Esophagus squamous epithelium (tissue), 5 donors: ENCODE measurements at places on chromosomes 12 and 14.

DNA sequence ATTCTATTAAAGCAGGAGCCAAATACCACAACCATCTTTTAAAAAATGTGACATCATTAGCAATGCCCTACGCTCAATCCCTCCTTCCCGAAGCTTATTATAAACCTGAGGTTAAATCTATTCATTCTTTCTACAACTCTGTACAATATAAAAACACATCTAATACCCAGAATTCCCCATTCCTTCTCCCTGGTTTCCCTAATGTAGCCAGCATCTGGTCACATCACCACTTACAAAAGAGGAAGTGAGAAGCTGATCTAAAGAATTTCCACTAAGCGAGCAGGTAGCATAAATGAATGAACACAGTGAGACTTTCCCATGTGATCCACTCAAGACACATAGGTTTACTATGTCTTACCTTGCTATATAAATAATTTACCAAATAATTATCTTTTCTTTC is 90.4 kb downstream of the LRP6 start:
- no peak for DNase-seq

DNA sequence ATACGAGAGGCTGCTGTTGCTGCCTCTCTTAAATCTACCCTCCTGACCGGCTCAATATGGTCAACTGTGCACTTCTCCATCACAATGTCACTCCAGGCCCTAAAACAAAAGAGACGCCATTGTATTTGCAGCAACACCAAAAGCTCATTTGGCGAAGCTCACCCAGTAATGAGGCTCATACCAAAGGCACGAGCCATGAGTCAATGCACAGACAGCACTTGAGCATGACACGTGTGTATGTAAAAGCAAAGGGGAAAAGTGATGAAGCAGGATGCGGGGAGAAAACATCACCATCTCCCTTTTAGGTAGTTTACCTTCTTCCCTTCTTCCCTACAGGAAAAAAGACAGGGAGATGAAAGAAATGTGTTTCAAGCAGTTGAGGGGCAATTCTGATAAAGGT is 150.3 kb downstream of the FOXN3 start:
- no peak for DNase-seq

DNA sequence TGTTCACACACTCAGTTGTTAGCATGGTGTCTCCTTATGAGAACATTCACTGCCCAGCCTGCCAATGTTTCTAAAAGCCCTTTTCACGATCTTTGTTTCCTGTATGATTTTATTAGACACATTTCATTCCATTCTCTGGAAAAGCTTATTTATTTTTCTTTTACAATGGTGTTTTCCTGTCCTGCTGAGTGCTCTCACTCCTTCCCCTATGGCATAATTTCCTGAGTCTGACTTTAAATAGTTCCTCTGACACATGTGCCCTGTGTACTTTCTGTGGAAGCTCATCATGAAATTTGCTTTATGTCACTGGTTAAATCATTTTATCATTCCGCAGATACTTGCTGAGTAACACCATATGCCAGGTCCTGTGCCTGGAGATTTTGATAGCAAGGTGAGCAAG is 612.0 kb downstream of the FLRT2 start:
- DNase-seq, result no peak

DNA sequence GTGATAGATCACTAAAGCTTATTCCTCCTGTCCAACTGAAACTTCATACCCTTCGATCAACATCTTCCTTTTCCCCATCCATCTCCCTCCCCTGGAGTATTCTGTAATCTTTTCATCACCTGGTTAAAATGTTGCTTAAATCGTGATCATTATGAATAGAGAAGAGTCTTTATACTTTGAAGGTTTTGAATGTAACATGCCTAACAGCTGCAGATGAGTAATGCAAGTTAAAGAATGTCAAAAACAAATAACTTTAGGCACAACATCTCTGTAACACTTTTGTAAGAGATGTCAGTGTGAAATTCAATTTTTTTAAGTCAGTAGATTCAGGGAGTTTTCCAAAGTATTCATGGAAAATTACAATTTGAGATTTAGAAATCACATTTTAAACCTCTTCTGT is 25.0 kb downstream of the RXYLT1 start:
- DNase-seq, result no peak

DNA sequence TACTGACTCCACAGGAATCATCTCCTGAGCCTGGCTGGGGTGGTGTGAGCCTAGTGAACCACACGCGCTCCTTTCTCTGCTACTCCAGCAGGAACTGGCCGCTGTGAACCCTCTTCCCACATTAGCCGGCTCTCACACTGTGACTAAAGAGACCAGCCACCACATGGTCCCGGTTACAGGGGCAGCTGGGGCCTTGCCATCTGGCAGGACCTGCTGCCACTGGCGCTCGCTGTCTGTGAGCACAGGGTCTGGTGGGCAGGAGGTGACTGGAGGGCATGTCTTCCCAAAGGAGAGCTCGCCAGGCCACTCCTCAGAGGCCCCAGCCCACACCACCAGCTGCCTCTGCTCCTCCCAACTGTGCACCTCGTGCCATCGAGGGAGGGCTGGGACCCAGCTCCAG is 99.3 kb downstream of the SINHCAF start:
- no peak for DNase-seq

- DNase-seq, result no peak
These were observed 136.5 kb upstream of the AMIGO2 start for GRCh38 chr12:47216150-47216677.

DNA sequence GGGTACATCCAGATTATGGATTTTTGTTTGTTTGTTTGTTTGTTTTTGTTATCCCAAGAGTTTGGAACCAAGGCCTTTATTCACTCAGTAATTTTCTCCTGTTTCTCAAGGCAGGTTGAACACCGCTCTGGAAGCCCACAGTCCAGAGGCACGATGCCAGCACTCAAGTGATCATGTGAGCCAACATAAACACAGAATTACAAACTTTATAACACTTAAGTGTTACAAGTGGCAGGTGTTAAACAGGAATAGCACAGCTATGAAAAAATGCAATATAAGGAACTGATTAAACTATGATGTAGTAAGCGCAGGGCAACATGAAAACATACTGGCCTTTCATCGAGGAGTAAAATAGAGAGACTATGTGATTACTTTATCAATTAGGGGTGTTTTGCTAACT is 1885.8 kb upstream of the SEL1L start:
- no peak for DNase-seq

GRCh38 chr12:7188562-7189397 is 706 bp upstream of the PEX5 start:
- no peak for DNase-seq

GRCh38 chr12:32901553-32901952 is 5.0 kb upstream of the PKP2 start:
- DNase-seq, result no peak

- no peak for DNase-seq
These were observed 237.4 kb upstream of the RGS6 start for GRCh38 chr14:71694591-71695530.

DNA sequence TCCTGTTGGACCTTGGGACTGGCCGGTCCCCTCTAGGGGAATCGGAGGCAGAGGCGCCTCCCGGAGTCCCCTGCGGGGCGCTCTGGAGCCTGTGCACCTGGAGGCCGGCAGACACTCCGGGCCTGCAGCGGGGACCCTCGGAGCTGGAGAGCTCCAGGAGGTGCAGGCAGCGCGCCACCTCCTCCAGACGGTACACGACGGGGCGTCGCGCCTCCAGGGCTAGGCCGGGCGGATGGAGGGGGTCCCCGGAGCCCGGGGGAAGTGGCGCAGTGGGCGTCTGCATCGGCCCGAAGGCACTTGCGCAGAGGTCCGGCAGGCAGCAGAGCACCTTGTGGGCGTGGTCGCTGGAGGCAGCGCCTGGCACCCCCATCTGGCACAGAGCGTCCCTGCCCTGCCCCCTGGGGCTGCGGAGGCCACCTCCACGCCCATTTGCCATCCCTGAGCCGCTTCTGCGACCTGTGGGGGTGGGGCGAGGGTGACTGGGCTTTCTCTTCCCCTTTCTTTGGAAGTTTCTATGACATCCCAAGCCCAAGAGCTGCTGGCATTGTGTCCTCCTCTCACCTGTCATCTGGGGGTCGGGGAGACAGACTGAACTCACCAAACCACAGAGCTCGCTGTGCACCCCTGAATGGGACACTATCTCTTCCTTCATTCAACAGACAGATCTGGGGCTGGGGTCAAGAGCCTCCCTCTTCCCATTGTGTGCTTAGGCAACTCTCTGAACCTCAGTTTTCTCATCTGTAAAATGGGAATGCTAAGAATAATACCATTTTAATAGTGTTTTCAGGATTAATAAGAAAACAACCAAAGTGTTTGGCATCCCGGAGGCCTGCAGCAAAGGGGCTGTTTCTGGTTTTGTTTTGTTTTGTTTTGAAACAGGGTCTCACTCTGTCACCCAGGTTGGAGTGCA is 37.5 kb upstream of the CORO1C start:
- no peak for DNase-seq

DNA sequence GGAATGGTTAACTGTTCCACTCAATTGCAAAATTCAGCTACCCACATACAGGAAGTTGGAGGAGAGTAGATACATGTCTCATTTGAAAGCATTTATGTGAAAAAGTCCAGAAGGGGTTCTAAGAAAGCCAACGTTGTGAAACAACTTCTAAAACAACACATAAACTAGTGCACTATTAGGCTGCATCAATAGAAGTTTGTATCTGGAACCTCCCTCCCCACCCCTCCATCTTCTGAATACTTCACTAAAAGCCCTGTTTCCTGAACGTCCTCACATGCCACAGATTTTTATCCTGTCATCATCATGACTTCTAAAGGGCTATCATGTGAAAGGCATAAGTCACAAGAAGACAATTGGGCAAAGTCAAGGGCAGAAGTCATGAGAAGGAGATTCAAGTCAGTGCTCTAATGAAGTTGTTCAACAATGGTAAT is 5.5 kb downstream of the KRT79 start:
- no peak for DNase-seq

DNA sequence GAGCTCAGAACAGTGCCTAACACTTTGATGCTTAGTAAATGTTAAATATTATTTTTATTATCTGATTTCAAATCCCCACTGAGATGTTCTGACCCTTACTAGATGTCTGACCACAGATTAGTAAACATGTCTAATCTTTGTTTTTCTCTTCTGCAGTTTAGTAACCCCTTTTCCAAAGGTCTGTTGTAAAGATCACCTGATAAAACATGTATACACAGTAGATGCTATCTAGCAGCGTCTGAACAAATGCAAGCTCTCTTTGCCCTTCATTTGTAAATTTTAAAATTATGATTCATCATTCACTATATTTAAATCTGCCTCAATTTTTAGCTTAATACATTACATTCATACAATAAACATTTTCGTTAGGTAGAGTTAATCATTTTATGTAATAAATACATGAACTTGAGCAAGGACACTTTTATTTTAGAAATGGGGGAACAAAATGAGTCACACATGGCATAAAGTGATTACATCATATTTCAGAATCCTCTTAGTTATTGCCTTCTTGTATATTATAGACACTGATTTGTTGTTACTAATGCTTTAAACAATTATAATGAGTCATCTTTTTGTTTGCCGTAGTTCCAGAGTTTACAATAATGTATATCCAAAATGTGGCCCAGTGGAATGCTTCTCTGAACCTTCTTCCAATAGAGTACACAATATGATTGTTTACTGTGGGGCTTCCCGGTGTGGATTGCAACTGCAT is 1.7 kb upstream of the OR4K5 start:
- no peak for DNase-seq

DNA sequence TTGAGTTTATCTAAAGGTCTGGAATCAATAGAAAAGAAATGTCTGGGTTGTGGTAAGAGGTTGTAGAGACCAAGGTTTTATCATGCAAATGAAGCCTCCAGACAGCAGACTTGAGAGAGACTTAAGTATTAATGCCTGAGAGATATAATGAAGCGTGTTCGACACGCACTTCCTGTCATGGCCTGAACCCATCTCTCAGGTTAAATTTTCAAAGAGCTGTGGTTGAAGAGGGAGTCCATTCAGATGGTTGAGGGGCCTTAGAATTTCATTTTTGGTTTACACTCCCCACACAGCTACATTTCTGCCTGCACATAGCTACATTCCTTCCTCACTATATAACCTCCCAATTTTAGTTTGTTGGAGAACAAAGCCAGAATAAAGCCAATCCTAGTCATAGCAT is 10.1 kb upstream of the CLEC12A start:
- no peak for DNase-seq

- no peak for DNase-seq
These were observed 1540.3 kb upstream of the TMEM132C start for GRCh38 chr12:126726481-126727217.

DNA sequence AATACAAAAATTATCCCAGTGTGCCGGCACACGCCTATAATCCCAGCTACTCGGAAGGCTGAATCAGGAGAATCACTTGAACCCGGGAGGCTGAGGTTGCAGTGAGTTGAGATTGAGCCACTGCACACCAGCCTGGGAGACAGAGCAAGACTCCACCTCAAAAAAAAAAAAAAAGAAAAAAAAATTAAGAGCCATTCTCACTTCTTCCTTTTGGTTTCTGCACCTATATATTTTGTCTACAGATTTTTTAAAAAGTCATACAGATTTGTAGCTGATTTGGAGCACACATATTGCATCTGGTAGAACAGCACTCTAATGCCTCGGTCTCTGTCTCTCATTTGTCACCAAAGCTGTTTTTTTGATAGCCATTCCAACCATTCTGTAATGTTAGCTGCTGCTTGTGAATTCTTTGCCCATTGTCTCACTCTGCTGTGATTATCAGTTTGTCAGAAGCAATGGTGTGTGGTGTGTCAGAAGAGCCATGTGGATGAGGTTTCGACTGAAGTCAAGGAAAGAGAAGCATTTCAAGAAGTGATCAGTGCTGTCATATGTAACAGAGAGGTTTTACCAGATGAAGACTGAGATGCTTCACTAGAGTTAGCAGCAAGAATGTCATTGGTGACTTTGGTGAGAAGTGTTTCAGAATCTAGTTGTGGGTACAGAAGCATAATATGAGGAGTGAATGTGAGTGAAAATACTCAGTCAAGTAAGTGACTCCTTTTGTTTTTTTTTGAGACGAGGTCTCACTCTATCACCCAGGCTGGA is 8.7 kb upstream of the KTN1 start:
- DNase-seq, result no peak

DNA sequence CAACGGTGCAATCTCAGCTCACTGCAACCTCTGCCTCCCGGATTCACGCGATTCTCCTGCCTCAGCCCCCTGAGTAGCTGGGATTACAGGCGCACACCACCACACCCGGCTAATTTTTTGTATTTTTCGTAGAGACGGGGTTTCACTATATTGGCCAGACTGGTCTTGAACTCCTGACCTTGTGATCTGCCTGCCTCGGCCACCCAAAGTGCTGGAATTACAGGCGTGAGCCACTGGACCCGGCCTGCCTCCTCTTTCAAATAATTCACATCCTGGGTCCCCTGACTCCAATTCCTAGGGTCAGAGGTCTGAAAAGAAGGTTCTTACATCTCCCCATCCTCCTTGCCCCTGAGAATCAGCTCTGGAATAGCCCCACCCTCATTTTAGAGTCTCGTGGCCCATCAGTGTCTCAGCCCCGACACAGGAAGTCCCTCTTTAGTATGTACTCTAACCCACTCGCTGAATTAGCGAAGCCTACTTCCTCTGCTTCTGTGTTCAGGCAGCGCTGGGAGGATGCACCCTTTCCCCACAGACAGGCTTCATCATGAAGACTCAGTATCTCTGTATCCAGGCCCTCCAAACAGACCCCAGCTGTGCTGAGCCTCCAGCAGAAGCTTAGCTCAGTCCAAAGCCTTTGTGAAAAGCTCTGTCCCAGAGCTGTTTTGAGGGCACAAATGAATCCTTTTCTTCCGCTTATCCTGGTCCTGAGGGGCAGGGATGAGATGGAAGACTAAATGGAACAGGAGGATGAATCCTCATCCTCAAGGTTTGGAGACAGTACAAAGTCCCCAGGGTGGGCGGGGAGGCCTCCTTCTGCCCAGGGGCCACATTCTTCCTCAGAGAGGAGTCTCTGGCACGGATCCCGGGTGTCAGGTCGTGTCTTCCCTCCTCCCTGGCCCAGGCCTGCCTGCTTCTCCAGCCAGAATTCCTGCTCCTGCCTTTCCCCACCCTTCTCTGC is 3.5 kb downstream of the LPAR5 start:
- no peak for DNase-seq

- DNase-seq, result no peak
These were observed 86.8 kb downstream of the ITPR2 start for GRCh38 chr12:26746121-26746714.
